Heart right ventricle (tissue), 16 donors: ENCODE measurements at places on chromosomes 7 and 10. TPM values are rescaled to one million over a fixed set of nuclear protein-coding genes. Genes with fewer than 3 reads are reported as not detected.
A peak's percentile ranks its signal among the peaks of the same experiment; 100 is the strongest.

The CYP17A1 gene
- 0.15 TPM for polyA plus RNA-seq

DNA sequence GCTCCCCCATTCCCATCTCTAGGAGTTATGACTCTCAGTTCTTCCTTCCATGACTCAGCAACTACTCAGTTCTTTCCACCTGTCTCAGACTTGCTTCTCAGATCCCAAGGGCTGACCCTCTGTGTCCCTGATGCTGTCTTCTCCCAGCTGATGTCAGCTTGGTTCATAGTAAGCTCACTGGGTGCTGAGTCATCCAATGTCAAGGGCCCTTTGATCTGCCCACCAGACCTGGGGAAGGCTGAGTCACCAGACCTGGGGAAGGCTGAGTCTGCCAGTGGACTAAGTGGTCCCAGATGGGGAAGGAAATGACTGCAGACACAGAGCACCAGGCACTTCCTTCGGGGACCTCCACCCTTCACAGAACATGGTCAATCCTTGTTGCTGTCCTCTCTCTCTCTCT lies 76.1 kb upstream of the ZEB1 start:
- DNase-seq, result no peak

DNA sequence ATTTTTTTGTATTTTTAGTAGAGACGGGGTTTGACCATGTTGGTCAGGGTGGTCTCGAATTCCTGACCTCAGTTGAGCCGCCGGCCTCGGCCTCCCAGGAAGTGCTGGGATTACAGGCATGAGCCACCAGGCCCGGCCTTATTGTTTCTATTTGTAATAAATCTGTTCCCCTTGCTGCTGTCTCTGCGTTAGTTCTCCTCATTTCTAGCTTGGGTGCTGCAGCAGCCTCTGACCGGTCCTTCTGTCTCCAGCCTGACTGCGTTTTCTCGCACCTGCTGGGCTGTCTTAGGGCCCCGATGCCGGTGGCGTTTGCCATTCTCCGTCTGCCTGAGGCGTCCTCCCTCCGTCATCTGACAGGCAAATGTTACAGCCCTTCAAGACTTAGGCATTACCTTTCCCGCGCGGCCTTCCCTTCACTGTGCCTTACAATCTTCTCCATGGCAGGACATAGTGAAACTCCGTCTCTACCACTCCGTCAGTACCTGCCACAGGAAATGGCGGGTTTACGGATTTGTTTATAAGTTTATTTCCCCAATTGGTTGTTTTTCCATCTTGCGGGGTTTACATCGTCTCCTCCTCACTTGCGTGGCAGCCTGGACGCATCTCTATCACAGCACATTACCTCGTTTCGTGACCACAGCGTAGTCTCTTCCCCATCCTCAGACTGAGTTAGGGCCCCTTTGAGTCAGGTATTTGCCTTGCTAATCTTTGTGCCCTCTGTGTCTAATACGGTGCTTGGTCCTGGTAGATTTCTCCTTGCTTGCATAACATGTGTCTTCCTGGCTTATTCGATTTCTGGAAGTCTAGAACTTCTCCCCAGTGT lies 2.3 kb upstream of the GIMAP8 start:
- no peak for DNase-seq

- DNase-seq, result no peak
These were observed 46.2 kb downstream of the JAKMIP3 start for GRCh38 chr10:132111871-132112341.

DNA sequence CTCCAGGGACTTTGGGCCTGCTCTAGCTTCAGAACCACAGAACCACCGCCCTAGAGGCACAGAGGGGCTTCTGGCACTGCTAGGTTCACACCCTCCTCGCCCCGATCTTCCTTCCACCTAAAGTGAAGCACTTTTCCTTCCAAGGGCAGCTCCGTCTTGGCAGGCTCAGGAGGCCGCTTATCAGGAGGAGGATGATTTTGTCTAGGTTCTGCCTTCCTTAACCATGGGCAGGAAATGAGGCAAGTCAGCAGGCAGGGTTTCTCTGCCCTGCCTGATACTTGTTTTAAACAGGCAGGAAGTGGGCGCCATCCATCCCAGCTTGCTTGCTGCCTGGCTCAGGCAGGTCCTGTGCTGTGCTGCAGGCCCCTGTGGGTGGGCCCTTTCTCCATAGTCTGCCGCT lies 8.3 kb upstream of the ATP6V0E2 start:
- no peak for DNase-seq

DNA sequence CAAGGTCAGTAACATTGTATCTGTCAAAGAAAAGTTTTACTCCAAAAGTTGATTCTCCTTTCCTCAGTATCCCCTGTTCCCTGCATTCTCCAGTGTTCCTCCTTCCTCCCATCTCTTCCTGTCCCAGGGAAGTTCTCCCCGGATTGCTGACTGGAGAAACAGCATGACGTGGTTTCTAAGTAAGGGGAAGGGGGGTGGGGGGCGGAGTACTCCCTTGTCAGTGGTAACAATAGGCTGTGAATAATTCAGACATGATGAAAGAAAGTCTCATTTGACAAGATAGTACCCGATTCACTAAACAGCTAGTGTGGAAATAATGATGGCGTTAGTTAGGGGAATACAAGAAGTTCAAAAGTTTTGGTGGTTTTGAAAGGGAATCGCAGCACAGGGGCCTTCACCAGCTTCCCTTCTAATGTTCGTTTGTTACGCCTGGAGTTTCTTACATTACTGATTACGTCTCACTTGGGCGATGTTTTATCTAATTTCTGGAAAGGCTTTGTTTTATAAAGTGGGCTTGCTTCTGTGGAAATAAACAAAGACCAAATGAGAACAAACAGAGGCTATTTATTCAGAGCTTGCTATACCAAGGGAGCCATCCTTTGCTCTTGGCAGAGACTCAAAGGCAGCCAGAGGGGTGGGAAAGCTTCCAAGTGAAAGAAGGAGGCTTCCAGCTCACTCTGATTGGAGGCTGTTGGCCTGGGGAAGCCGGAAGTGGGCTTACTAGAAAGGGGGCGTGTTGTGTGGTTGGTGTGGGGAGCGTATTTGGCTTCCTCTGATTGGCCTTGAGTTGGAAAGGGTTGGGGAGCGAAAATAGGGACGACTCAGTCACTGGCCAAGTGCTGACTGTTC lies 453.7 kb downstream of the SDK1 start:
- DNase-seq, result peak; percentile 24
